Fibroblast of the aortic adventitia (primary cell): ENCODE measurements at places on chromosomes 12 and 14. TPM values are rescaled to one million over a fixed set of nuclear protein-coding genes. Genes with fewer than 3 reads are reported as not detected.

Gene TBC1D30
- 0.18 and 0.98 TPM in 2 replicates for total RNA-seq

Gene ATP23
- 5.6 and 10.1 TPM in 2 replicates for total RNA-seq

Gene AHNAK2
- total RNA-seq: 78.4 and 164 TPM in 2 replicates

Gene PLXNC1
- total RNA-seq: 4.3 and 6.1 TPM in 2 replicates

Gene FAIM2
- 12.9 and 13.8 TPM in 2 replicates for total RNA-seq

Gene MYH6
- total RNA-seq: not detected in 2 replicates

Gene FAM181A
- not detected in 2 replicates for total RNA-seq

Gene ETV6
- total RNA-seq: 6.1 and 14.7 TPM in 2 replicates

Gene MYO1H
- total RNA-seq: not detected in 2 replicates

Gene DTD2
- 20.6 and 44.6 TPM in 2 replicates for total RNA-seq

Gene PTPRO
- total RNA-seq: 0.57 and 3.1 TPM in 2 replicates

Gene TMCC3
- total RNA-seq: 0.65 and 0.72 TPM in 2 replicates

Gene TMEM119
- 58.4 and 164 TPM in 2 replicates for total RNA-seq

Gene NPFF
- total RNA-seq: not detected in 2 replicates

Gene PTPN21
- 10.3 and 16.2 TPM in 2 replicates for total RNA-seq

Gene KRT2
- not detected in 2 replicates for total RNA-seq

Gene INHBE
- total RNA-seq: 0.16 and 0.99 TPM in 2 replicates

Gene PXMP2
- 19.2 and 21.8 TPM in 2 replicates for total RNA-seq

Gene GLIPR1L2
- 0.72 and 1.1 TPM in 2 replicates for total RNA-seq

Gene KRT74
- total RNA-seq: not detected in 2 replicates

Gene AMIGO2
- 2.7 and 3.7 TPM in 2 replicates for total RNA-seq

Gene PIK3C2G
- 0.09 TPM in 1 of 2 replicates, not detected in the other for total RNA-seq

Gene SERPINA10
- not detected in 2 replicates for total RNA-seq

Gene OR6C2
- total RNA-seq: not detected in 2 replicates

Gene RBP5
- total RNA-seq: not detected in 2 replicates

Gene MUCL1
- not detected in 2 replicates for total RNA-seq

Gene MMP19
- total RNA-seq: 9.7 and 11.1 TPM in 2 replicates

Gene ADAM21
- 0.18 and 0.25 TPM in 2 replicates for total RNA-seq

Gene B4GALNT3
- total RNA-seq: 0.09 and 0.16 TPM in 2 replicates

Gene GZMB
- total RNA-seq: not detected in 2 replicates

Gene PIANP
- 0.45 TPM in 1 of 2 replicates, not detected in the other for total RNA-seq

Gene BIN2
- under 0.01 TPM in 1 of 2 replicates, not detected in the other for total RNA-seq

Gene LMO3
- total RNA-seq: 3.6 and 12.8 TPM in 2 replicates

Gene DPY19L2
- 2.3 and 7.1 TPM in 2 replicates for total RNA-seq

Gene FOXA1
- not detected in 2 replicates for total RNA-seq

Gene ADAMTS20
- total RNA-seq: not detected in 2 replicates

Gene RPS6KA5
- total RNA-seq: 5.0 and 8.0 TPM in 2 replicates

Gene PPP1R12A
- 119 and 269 TPM in 2 replicates for total RNA-seq

Gene PIWIL1
- not detected in 2 replicates for total RNA-seq

Gene ZNF891
- total RNA-seq: 1.8 and 1.9 TPM in 2 replicates

Gene CIROP
- 1.8 TPM in 1 of 2 replicates, not detected in the other for total RNA-seq

Gene NTN4
- total RNA-seq: 8.7 and 71.8 TPM in 2 replicates

Gene CMKLR1
- total RNA-seq: 0.54 TPM in 1 of 2 replicates, not detected in the other

Gene GPR135
- total RNA-seq: 1.7 and 4.3 TPM in 2 replicates

Gene HOXC6
- 0.09 and 0.90 TPM in 2 replicates for total RNA-seq

Gene LRFN5
- total RNA-seq: 12.1 and 12.8 TPM in 2 replicates

Gene VCPKMT
- 6.1 and 9.6 TPM in 2 replicates for total RNA-seq

Gene ASCL1
- not detected in 2 replicates for total RNA-seq

Gene DIO2
- total RNA-seq: 0.74 and 66.0 TPM in 2 replicates

Gene ACSS3
- 24.5 and 25.3 TPM in 2 replicates for total RNA-seq

Gene FAM161B
- total RNA-seq: 2.3 and 3.1 TPM in 2 replicates

Gene SDS
- not detected in 2 replicates for total RNA-seq

Gene SLCO1B3
- not detected in 2 replicates for total RNA-seq

Gene NFE2
- total RNA-seq: 1.2 TPM in 1 of 2 replicates, not detected in the other

Gene CISTR
- total RNA-seq: not detected in 2 replicates

Gene PRH1
- total RNA-seq: 22.4 and 24.4 TPM in 2 replicates

Gene IGFBP6
- 723 and 2,626 TPM in 2 replicates for total RNA-seq

Gene GARIN6
- total RNA-seq: not detected in 2 replicates

Gene DAD1
- total RNA-seq: 81.2 and 564 TPM in 2 replicates
